ENCODE measurements at places on chromosomes 6 and 20. TPM values are rescaled to one million over a fixed set of nuclear protein-coding genes. Genes with fewer than 3 reads are reported as not detected.

Gene XKR7
- total RNA-seq, result not detected

Gene HBS1L
- 50.5 TPM for total RNA-seq

Gene PHACTR1
- total RNA-seq, result not detected

Gene NHSL1
- 21.5 TPM for total RNA-seq

Gene MAN1A1
- 1.6 TPM for total RNA-seq

Gene BTBD3
- total RNA-seq, result 10.5 TPM

Gene SRMS
- total RNA-seq, result 0.35 TPM

Gene TMEM151B
- not detected for total RNA-seq

Gene TMEM74B
- not detected for total RNA-seq

Gene PPT2
- total RNA-seq, result 22.6 TPM

Gene PRKN
- 1.3 TPM for total RNA-seq

Gene MCCD1
- not detected for total RNA-seq

Gene PKIB
- 4.1 TPM for total RNA-seq

Gene ZNF341
- total RNA-seq, result 3.6 TPM

Gene GNAS
- total RNA-seq, result 559 TPM

Gene PSMB8
- 20.0 TPM for total RNA-seq

Gene ACTR5
- total RNA-seq, result 4.7 TPM

Gene SMLR1
- total RNA-seq, result not detected

Gene TGIF2
- total RNA-seq, result 11.0 TPM
